Memory B cell (primary cell): ENCODE measurements at places on chromosomes 2 and 18.

DNA sequence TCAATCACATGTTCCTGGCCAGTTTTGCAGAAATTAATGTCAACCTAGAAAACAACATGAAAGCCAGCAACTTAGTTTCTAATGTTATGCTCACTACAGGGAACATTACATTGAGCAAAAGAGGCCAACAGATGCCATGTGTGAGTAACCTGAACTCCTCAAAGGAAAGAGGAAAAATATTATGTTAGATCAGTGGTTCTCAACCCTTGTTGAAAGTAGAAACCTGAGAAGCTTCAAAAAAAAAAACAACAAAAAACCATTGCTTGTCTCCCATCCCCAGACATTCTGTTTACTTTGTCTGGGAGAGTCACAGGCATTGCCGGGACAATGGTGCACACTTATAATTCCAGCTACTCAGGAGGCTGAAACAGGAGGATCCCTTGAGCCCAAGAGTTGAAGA lies 57.7 kb downstream of the METTL4 start:
- no peak for DNase-seq

GRCh38 chr2:178426388-178426787 lies 24.6 kb downstream of the PRKRA start:
- no peak for DNase-seq

- no peak for DNase-seq
These were observed 151.0 kb downstream of the TMEM17 start for GRCh38 chr2:62354771-62355561.

DNA sequence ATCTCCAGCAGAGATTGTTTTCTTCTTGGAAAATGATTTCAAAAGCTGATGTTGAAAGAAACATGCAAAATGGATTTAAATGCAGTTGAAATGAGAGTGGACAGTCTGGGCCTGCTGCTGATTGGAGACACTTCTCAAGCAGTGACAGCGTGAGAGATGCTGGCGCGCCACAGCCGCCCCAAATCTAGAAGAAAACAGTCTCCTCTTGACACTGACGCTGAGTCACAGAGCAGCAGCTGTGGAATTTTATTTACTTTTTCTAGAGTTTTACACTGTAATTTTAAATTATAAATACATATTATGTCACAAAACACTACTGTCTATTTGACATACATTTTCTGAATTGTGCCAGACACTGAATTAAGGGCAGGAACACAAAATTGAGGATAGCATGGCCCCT lies 121.8 kb upstream of the TMEM200C start:
- DNase-seq: no peak

DNA sequence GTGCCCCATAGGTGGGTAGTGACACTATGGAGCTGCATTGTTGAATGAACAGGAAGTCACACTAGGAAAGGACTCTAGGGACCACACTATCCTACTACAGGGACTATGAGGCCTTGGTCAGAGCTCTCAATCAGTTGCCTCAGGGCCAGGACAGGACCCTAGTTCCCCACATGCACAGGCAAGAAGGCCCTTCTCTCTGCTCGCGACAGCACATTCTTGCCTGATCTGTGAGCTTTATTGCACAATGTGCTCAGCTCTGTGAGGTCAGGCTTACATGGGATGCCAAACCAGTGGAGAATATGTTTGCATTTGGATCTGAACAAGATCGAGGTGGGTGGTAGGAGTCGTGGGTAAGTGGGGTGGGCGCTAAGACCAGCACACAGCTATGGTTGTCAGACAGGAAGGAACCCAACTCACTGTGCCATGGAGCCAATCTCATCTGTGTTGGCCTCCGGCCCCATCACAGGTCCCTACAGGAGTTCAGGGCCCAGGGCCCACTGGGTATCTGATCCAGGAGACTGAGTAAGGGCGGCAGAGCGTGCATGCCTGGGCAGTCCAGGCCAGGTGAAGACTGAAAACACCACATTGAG lies 8.0 kb downstream of the PCARE start:
- DNase-seq: no peak

DNA sequence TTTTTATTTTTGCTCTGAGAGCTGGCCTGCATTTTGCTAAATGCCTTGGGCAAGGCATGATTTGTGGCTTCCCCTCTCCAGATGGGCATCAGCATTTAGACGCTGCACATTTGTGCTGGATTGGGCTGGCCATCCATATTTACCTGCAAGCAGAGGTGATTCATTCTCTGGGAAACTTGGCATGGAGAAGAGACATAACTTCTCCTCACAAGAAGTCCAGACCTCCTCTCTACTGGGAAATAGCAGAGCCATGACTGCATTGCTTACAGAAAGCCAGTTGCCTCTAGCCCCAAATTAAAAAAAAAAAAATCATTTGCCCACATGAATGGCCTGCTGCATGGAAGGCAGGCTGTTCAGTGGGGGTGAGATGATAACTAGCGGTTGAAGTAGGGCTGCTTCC lies 120.1 kb downstream of the ACTR3 start:
- no peak for DNase-seq

DNA sequence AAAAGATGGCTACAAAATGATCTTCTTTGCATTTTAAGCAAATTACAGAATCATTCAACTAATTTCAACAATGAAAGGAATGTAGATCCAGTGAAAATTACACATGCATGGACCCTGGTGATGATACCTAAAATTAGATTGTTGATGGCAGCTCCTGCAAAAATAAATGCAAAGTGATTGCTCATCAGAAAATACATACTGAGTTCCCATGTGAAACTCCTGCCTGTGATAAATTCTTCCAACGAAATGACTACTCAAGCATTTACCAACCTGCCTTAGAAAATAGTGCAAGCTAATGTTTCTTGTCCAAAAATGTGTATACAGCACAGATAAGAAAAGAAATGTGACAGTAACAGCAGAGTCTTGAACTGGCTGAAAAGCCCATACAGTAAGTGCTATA lies 300.0 kb upstream of the REV1 start:
- DNase-seq: no peak

DNA sequence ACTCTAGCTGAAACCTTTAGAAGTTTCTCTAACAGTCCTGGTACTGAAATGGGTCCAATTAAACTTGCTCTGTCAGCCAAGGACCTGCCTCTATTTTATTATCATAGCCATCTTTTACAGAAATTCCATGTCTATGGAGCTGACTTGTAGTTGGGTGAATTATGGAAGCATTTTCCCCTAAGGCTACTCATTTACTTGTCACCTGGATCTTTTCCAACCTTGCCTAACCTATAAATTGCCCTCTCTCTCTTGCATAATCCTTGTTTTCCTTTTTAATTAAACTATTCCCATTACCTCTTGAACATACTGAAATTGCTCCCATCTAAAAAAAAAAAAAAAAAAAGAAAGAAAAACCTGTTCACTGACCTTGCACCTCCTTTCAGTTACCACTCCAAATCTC lies 74.6 kb upstream of the DOK6 start:
- no peak for DNase-seq
